ENCODE measurements at places on chromosomes 4 and X. TPM values are rescaled to one million over a fixed set of nuclear protein-coding genes. Genes with fewer than 3 reads are reported as not detected.

DNA sequence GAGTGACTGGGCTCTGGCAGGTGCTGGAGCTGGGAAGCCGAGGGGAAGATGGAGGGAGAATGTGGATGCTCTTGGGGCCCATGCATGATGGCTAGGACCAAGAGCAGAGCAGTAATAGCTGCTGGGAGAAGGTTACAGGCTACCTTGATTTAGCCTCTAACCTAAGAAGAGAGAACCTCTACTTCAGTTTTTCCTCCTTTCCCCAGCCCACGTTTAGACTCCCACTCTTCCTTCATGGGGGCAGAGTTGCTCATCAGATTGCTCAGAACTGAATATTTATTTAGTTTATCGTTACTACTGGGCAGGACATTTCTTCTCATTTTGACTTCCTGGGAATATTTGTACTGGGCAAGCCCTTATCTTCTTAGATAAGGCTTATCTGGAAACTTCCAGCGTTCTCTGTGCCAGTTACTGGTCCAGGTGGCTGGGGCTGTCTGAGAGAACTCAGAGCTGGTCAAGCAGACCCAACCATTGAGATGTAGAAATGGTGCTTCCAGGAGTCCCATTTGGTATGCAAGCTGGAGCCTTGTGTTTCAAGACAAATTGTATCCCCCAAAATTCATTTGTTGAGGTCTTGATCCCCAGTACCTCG, 442.9 kb upstream of the BOD1L1 start:
- no peak for DNase-seq

GRCh38 chr4:41077628-41078027, 136.7 kb downstream of the APBB2 start:
- no peak for DNase-seq

DNA sequence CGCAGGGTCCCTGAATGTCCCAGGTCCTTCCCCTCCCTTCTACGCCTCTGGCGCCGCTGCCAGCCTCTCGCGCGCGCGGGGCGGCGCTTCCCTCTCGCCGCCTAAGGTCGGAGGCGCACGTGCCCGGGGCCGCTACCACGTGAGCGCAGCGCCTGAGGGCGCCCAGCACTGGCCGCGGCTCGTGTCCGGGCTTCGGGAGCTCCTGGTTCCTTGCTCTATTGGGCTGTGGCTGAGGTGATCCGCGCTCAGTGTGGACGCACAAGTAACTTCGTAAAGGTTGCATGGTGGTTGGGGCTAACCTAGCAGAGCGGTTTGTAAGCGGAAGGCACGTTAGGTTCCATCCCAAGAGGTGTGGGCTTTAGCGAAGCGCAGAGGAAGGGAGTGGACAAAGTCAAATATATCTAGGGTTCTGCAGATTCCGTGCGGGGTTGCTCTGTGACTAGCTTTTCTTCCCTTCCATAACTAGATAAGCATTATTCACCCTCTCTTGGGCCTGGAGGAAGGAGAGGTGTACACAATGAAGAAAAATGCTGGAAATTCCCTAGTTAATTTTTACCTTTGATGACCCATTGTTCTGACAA, 1.8 kb downstream of the TLL1 start:
- no peak for DNase-seq

DNA sequence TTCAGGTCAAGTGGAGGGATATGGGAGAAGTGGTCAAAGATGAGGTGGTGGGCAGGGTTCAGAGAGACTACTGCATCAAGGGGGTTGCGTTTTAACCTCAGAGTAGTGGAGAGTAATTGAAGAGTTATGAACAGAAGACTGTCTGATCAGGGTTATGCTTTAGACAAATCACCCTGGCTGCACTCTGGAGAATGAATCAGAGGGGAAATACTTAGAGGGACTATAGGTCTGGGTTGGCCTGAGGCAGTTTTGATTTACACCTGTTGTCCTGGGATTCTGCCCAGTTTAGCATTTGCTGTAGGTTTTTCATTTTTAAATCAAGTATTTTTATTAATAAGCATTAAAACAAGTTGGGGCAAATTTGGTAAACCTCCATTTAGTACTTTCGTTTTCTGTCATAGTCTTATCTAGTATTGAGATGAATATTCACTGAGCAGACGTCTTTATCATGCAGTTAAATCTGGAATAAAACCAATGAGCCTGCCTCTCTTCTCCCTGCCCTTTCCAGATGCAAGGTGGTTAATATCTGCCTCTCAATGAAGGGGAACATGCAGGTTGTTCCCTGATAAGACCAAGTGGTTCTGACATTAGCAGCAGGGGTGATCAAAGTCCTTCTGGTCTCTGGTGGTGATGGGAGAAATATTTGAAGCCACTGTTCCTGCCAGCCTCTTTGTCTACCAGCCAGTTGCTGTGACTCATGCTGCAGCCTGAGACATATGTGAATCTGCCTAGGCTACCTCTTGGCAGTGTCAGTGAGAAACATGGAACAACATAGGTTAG, 116.0 kb upstream of the RPS6KA3 start:
- DNase-seq: no peak

DNA sequence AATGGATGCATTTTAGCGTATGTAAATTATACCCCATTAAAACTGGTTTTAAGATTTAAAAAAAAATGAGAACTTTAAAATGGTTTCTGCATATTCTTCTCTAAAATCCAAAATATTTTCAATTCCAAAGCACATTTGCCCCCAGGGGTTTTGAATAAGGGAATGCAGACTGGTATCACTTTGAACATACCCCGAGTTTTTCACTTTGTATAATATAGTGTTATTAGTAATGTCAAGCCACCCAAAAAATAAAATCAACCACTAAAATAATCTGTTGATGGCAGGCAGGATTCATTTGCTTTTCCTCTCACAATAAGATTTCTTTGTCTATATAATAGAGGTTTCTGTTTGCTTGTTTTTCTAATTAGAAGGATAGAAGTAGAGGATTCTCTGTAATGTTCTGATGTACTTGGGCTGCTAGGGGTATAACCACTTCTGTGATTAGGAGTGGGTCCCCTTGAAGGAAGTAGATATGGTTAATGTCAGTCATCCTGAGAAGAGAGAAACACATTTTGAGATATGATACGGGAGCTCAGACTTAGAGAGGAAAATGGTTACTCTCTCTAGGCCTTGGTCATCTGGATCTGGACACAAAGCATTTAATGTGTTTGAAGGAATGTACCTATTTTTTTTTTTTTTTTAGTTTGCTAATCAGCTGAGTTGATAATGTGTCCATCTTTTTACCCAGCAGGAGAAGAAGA, 9.3 kb upstream of the LIN54 start:
- no peak for DNase-seq

GRCh38 chrX:25130619-25131018, 114.9 kb upstream of the ARX start:
- DNase-seq: no peak

- no peak for DNase-seq
These were observed 477.1 kb downstream of the PPARGC1A start for GRCh38 chr4:23412701-23413100.

- DNase-seq: no peak
These were observed 14.3 kb downstream of the LRPAP1 start for GRCh38 chr4:3517731-3518510.

DNA sequence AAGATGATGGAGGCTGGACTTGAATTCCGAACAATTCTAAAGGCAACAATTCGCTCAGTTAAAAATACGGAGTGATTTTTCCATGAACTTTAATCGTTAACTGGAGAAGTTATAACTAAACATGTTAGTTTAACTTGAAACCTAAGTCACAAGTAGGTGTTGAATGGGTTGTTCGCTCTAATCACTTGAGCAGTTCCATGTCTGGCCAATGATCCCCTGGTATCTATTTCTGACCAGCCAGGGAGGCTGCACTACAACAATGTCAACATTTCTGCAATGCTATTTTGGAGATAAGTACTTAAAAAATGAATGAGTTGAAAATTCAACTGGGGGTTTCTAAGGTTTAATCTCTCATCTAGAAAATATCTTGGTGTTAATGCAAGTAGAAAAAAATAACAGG, 112.5 kb downstream of the NR3C2 start:
- no peak for DNase-seq

GRCh38 chr4:3336382-3337356, 43.8 kb downstream of the RGS12 start:
- DNase-seq: no peak

DNA sequence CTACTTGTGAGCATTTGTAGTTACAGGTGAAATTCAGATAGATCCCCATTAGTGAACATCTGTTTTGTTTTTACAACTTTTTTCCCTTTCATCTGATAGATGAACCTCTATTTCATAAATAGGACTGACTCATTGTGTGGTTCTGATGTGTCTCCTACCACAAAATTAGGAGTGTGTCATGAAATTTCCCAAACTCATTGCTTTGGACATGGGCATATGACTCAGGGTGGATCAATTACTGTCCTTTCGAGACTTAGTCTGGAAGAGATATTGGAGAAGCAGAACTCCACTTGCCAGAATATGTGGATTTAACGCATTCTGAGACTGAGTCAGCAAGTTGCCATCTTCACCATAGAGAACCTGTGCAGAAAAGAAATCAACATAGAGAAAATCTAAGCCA, 53.5 kb upstream of the PCDH10 start:
- DNase-seq: no peak

GRCh38 chr4:139540161-139540560, 15.9 kb downstream of the SETD7 start:
- DNase-seq: no peak

DNA sequence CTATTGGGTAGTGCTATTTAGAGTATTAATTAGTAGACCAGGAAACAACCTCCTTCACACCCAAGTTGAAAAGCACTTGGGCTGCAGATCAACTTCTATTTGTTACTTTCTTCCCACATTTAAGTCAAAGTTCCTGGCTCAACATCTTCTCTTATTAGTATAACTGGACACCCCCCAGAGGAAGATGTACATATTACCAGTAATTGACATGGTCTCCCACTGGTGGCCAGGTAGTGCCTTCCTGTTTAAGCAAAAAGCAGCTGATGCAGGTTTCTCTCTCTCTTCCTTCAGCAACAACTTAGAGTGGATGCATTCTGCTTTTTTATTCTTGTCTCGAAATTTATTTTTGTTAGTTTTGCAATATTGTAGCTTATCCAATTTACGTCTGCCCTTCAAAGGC, 438.1 kb downstream of the GBA3 start:
- DNase-seq: no peak

DNA sequence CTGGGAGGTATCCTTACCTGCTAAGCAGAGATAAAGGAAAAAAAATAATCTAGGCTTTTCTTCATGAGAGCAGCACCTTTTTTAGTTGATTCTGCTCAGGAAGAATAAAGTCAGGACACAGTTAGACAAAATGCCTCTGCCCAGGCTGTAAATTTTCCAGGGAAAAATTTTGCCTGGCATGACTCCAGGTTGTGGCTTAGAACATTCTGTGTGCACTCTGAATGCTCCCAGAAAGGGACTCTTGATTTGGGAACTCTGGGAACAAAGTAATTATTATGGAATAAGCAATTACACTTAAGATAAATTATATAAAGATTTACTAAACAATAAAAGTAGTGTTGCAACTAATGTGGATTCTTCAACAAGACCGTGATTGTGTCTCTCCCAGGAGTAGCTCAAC, 826.2 kb upstream of the TENM3 start:
- no peak for DNase-seq

DNA sequence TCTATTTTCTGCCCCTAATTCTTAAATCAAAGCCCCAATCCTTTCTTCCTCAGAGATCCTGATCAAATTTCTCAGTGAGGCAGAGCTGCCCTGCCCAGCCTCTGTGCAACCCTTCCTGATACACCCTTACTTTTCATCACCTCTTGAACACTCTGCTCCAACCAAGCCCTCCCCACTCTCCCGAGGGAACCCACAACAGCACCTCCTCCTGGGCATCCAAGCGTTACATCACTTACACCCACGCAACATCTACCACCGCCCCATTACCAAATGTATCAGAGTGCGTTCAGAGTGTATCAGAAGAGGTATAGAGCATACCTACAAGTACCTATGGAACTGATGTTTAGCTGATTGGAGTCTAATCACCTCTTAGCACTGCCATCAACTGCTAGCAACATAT, 186.5 kb downstream of the RAP1GDS1 start:
- DNase-seq: no peak

GRCh38 chr4:26255989-26256388, 64.8 kb upstream of the RBPJ start:
- no peak for DNase-seq

DNA sequence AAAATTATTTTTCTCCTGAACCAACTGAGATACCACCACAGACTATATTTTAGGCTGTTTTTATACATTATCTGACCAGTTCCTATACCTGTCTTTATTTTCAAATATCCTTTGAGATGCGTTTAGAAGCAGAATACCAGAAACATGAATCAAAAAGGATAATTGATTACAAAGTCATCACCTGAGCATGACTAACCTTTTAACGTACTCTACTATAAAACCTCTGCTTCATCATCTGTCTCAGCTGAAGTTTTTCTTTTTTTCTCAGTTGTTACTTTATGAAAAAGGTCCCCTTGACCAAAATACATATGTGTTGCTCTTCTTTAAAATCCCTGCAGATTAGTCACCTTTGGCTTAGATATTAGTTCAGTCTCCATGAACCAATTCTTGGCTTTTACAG, 109.8 kb downstream of the AMMECR1 start:
- DNase-seq: no peak

GRCh38 chr4:109278594-109279031, 23.8 kb downstream of the COL25A1 start:
- no peak for DNase-seq

Gene TMEM255A
- total RNA-seq: 0.30 TPM

Gene TLR2
- total RNA-seq: 7.3 TPM

Gene KLHL4
- not detected for total RNA-seq

Gene TRPC3
- not detected for total RNA-seq

Gene GPAT3
- total RNA-seq: 4.1 TPM

Gene GC
- not detected for total RNA-seq

Gene LEF1
- 236 TPM for total RNA-seq

Gene IKBKG
- 45.1 TPM for total RNA-seq
